ENCODE measurements at places on chromosomes 11 and 22. TPM values are rescaled to one million over a fixed set of nuclear protein-coding genes. Genes with fewer than 3 reads are reported as not detected.

RTN4R gene
- 9.4 TPM for total RNA-seq

KDM4D gene
- not detected for total RNA-seq

NEFH gene
- total RNA-seq: 0.26 TPM

CTTN gene
- total RNA-seq: 221 TPM

BATF2 gene
- 36.7 TPM for total RNA-seq

NNMT gene
- total RNA-seq: 383 TPM

APOBEC3A gene
- total RNA-seq: 11.2 TPM

TMEM45B gene
- total RNA-seq: 14.8 TPM

OR2AT4 gene
- total RNA-seq: not detected

OR8D1 gene
- not detected for total RNA-seq

SLC15A3 gene
- total RNA-seq: 89.2 TPM

SELENOO gene
- 27.7 TPM for total RNA-seq

SCGB2A2 gene
- not detected for total RNA-seq

C22orf31 gene
- not detected for total RNA-seq

PTPN5 gene
- 0.31 TPM for total RNA-seq

OR51B5 gene
- 0.30 TPM for total RNA-seq

CREB3L1 gene
- 39.5 TPM for total RNA-seq

SLC36A4 gene
- total RNA-seq: 11.4 TPM

TRIM44 gene
- total RNA-seq: 50.5 TPM

GLYATL2 gene
- total RNA-seq: not detected

OR6M1 gene
- total RNA-seq: not detected

SMTNL1 gene
- total RNA-seq: not detected

POU2AF2 gene
- total RNA-seq: not detected

NRGN gene
- total RNA-seq: 30.9 TPM

MS4A6E gene
- not detected for total RNA-seq

CECR2 gene
- 5.8 TPM for total RNA-seq

GLB1L2 gene
- 9.4 TPM for total RNA-seq

PARVA gene
- total RNA-seq: 73.5 TPM

APOL5 gene
- not detected for total RNA-seq

EFCAB6 gene
- total RNA-seq: 7.7 TPM

GPR83 gene
- 0.20 TPM for total RNA-seq

LDLRAD3 gene
- 12.1 TPM for total RNA-seq

Measured in upper lobe of left lung (tissue), 6 donors.